ENCODE measurements at places on chromosomes 16 and 17. TPM values are rescaled to one million over a fixed set of nuclear protein-coding genes. Genes with fewer than 3 reads are reported as not detected.

GRCh38 chr16:27729516-27730304 is 179.8 kb downstream of the KATNIP start:
- DNase-seq = peak; percentile 39

- peak; percentile 78 for DNase-seq
Observed at GRCh38 chr17:58330997-58331814, 2.6 kb upstream of the TSPOAP1 start.

DNA sequence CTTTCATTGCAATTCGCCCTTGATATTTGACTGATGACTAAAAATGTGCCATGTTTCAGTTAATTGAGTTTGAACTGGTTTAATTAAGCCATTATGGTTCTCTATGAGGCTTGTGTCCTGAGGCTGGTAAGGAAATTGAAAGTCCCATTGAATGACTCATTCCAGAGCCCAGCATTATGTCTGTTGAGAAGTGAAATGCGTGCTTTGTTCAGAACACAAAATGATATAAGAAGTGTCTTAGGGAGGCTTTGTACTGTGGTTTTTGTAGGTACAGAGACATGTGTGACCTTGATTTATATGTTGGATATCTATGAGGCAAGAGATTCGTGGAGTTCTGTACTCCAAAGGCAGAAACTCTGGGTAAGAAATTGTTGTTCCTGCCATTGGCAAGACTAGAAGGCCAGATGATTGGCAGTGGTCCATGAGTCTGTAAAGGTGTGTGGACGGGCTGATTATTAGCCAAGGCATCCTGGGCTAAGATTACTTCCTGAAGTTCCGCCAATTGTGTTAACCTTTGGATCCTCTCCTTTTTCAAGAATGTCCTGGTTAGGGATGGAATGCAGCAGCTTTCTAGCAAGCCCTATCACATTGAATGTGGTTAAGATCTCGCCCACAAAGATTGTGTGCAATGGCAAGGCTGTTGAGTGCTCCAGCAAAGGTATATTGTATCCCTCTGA is 103.7 kb downstream of the NPIPB5 start:
- DNase-seq = no peak

DNA sequence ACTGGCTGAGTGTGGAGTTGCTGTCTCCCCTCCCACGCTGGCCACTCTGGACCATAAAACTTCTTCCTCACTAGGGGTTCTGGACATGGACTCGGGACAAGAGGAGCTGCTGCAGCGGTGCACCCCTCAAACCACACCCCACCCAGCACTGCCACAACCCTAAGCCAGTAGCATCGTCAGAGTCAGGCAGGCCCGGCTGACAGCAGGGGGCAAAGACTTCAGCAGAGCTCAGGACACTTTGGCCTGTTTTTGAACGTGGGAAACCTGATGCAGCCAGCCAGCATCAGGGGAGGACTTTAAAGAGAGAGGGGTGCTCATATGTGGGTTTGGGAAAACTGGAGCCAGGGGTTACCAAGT is 9.6 kb downstream of the MEOX1 start:
- no peak for DNase-seq

DNA sequence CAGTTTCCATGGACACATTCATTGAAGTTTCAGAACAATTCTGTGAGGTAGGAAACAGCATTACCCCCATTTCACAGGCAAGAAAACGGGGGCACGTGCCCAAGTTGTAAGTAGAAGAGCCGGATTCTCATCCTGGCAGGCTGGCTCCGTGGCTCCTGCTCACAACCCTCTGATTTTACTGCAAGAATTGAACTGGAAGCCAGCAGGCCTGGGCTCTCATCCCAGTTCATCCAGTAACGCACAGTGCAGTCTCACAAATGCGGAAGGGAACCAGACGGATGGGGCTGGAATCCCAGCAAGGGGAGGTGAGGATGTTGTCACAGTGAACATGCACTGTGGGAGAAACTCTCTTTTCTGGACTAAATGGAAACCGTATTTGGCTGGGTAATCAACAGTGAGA is 40.7 kb upstream of the DOC2B start:
- no peak for DNase-seq

DNA sequence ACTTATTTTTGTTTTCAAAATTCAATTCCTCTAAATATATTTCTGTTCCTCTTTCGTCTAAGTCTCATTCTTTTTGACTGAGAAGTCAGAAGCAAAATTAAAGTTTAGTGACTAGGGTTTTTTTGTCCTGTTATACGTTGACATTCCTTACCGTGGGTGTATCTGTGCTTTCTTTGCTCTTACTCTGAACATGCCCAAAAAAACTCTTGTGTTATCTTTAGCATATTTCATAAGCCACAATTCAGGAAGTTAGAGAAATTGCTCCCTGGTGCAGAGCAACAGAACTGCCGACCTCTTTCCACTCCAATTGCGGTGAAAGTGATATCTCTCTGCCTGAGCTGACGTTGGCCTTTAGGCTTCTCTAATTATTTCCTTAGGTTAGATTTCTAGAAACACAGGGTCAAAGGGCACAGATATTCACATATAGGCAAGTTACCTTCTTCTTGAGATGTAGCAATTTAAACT is 65.7 kb downstream of the CENPV start:
- DNase-seq = peak; percentile 56

- DNase-seq = peak; percentile 36
Observed at GRCh38 chr17:74842599-74843351, 16.9 kb downstream of the GRIN2C start.

DNA sequence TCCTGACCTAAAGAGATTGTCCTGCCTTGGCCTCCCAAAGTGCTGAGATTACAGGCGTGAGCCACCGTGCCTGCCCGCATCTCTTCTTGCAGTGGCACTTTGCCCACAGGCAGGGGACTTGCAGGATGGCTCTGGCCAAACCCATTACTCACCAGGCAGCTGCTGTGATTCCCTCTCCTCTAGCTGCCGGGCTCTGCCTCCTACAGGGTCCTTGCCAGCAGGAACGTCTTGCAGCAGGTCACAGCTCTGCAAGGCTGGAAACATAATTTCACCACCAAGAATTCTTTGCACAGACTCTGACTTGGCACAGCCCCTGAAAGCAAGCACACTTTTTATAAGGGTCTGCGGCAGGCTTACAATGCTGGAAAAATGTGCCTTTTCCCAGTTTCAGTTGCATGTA is 20.3 kb downstream of the COX4I1 start:
- DNase-seq = no peak

DNA sequence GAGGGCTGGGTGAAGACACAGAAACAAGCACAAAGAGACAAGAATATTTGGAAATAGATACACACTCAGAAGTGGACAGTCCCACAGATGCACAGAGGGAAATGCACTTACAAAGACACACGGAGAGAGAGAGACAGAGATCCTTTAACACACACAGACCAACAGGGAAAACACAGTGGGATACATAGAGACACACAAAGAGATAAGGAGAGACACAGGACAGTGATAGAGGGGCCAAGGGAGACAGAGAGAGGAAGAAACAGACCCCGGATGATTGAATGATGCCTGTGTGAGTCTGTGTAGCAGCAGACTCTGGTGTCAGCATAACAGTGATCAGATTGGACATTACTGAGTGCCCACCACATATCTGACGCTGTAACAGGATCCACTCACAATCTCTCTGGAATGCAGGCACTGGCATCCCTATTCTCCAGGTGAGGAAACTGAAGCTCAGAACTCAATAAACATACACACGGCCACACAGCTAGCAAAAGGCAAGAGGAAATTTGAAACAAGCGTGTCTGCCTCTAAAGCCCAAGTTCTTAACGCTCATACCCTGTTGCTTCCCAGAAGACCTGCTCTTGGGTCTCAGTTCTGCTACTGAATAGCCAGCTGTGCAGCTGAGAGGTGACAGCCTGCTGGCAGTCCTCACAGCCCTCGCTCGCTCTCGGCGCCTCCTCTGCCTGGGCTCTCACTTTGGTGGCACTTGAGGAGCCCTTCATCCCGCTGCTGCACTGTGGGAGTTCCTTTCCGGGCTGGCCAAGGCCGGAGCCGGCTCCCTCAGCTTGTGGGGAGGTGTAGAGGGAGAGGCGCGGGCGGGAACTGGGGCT is 186.3 kb upstream of the NLRP1 start:
- no peak for DNase-seq

DNA sequence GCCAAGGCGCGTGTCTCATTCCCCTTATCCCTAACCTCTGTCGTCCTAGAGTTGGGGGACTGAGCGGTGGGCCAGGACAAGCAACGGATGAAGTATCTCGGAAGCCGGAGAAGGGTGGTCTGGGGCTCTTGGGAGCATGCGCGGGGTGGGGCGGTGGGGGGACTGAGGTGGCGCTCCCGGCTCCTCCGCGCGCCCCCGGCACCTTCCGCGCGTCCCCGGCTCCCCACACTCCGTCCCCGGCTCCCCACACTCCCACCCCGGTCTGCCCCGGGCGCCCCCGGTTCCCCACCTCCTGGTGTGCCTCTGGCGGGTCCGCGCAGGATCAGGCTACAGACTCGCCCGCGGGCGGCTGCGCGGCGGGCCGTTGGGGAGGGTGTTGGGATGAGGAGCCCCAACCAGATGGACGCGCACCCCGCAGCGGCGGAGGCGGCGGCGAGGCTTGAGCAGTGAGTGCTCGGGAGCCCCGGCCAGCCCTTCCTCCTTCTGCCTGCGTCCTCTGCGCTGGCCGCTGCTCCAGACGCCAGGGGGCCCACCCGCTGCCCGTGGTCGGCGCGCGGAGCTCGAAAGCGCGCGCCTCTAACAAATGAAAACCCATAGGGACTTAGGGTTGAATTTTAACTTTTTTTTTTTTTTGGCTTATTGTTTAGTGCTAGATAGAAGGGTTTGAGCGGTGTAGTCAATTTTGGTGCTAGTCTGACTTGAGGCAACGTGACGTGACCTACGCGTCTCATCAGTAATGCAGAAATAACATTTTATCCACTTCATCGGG is 5.6 kb upstream of the CRYM start:
- DNase-seq = no peak

- no peak for DNase-seq
Observed at GRCh38 chr16:51621610-51622009, 470.5 kb upstream of the SALL1 start.

DNA sequence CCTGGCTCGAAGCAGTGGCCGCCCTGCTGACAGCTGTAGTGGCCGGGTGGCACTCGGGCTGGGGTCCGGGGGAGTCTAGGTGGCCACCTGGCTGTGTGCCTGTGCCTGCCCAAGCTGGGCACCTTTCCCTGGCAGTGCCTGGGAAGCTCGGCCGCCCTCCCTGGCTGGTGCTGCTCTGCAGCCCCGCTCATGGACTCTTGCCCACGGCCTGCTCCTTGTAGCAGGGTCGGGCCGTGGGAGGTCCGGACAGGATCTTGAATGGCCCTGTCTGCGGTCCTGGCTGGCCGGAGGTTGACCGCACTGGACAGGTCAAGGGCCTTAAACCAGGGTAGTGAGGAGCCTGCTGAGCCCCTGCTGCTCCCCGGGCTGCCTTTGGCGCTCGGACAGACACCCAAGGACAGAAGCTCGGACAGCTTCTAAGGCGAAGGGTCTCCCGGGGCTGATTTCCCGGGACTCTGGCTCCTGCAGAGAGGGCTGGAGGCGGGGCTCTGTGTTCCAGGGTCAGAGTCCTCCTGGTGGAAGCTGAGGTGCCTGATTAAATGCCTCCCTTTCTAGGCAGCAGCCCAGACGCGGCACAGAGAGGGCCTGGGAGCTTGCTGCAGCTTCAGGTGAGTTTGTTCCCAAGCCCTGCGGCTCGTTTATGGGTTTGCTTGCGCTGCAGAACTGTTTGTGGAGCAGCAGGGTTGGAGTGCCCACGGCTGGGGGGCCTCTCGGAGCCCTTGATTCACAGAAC is 6.0 kb downstream of the CAPN15 start:
- DNase-seq = no peak

DNA sequence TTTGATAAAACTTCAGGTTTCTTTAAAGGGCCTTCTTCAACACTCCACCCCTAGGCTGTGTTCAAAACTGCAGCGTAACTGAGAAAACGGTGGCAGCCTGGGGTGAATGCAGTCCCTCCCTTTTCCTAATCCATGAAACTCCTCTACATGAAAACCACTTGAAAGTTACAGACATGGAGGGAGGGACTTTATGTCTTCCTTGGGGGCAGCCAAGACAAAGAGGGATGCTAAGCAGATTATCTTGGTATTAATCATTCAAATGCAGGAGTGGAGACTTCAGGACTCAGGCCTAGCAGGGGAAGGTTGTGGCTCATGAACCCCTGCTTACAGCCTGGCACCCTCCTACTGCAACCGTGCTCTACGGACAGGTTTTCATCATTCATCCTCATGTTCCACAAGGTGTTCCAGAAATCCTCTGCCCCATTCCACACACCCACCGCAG is 46.8 kb downstream of the RNF112 start:
- DNase-seq = no peak

- DNase-seq = no peak
Observed at GRCh38 chr17:4808378-4808767, 1.4 kb downstream of the PLD2 start.

DNA sequence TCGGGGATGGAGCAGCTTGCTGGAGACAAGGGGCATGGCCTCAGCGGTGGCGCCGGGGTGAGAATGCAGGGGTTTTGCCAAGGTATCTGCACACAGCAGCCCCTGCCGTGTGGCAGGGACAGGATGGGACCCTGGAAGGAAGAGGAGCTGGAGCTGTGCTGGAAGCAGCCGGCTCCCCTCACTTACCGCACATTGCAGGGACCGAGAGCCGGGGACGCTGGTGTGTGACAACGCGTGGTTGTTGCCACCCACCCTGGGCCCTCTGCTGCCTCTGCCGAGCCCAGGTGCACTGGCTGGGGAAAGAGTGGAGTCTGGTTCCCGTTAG is 3.0 kb downstream of the NUBP2 start:
- no peak for DNase-seq

GRCh38 chr16:65624666-65625065 is 502.8 kb upstream of the CDH11 start:
- peak; percentile 78 for DNase-seq

GRCh38 chr17:2904135-2904534 is 107.9 kb downstream of the RAP1GAP2 start:
- peak; percentile 56 for DNase-seq

- no peak for DNase-seq
Observed at GRCh38 chr17:80122026-80122575, 20.7 kb downstream of the GAA start.

- no peak for DNase-seq
Observed at GRCh38 chr17:64177311-64178010, 47.5 kb upstream of the ERN1 start.

GRCh38 chr16:4915226-4915761 is 21.7 kb downstream of the PPL start:
- DNase-seq = no peak

- no peak for DNase-seq
Observed at GRCh38 chr17:9987779-9988585, 82.9 kb upstream of the RCVRN start.

DNA sequence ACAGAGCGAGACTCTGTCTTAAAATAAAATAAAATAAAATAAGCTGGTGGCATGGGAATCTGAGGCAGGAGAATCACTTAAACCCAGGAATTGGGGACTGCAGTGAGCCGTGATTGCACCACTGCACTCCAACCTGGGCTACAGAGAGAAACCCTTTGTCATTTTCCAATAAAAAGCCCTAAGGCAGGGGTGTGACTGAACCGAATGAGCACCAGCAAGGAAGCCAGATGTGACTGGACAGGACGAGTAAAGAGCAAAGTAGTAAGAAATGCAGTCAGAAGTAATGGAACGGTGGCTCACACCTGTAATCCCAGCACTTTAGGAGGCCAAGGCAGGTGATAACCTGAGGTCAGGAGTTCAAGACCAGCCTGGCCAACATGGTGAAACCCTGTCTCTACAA is 3.8 kb upstream of the RPL23 start:
- no peak for DNase-seq

Gene NPIPB13
- 1.9 TPM for total RNA-seq

Gene KRT17
- not detected for total RNA-seq

Gene EFNB3
- total RNA-seq = under 0.01 TPM

Gene LRRC46
- 0.27 TPM for total RNA-seq

Gene ABCA5
- 9.2 TPM for total RNA-seq

Gene HOXB9
- total RNA-seq = under 0.01 TPM

Gene NUDT16L1
- total RNA-seq = 48.7 TPM

Gene SYT17
- total RNA-seq = 0.27 TPM

Gene C16orf46
- total RNA-seq = 1.9 TPM

Gene HS3ST3B1
- 4.6 TPM for total RNA-seq

Gene GDPD1
- total RNA-seq = 8.9 TPM

Data from hematopoietic multipotent progenitor cell (in vitro differentiated cells).